ENCODE measurements at places on chromosomes 7 and 10.

DNA sequence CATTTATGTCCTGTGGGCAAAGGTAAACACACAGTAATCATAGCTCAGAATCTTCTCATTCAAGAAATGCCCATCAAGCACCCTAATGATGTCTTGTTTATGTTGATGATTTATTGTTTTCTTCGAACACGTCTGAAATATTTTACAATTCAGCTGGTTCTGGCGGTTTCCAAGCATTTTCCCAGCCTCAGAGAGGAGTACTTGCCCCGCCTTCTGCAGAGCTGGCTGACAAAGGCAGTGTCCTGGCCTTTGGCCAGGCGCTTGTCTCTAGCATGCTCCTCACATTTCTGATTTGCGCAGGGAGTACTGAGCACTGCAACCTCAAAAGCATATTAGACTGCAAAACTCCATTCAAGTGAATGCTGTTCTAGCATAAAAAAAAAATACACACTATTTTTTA is 314.2 kb upstream of the GNAI1 start:
- no peak for DNase-seq

DNA sequence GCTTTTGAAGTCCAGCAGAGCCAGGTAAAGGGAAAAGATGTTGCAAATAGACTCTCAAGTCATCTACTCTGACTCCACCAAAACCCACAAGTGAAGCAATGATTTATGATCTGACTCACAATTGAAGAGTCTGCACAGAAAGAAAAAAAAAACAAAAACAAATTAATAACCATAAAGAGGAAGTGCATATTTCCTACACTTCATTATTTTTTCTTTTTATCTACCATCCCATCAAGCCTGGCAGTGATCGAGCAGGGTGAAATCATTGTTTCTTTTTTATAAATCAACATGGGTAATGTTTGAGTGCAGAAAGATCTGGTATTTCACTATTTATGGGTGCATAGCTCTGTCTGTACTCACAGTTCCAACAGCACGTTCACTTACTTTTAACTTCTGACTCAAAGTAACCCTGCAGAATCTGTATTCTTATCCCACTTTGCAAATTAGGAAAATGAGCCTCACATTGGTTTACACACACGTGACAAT is 829.0 kb downstream of the TNS3 start:
- DNase-seq = no peak

- no peak for DNase-seq
Observed at GRCh38 chr7:80428161-80429054, 83.5 kb downstream of the GNAT3 start.

GRCh38 chr7:145106001-145106400 is 270.1 kb upstream of the TPK1 start:
- DNase-seq = no peak

GRCh38 chr7:24419077-24419476 is 135.1 kb downstream of the NPY start:
- no peak for DNase-seq

DNA sequence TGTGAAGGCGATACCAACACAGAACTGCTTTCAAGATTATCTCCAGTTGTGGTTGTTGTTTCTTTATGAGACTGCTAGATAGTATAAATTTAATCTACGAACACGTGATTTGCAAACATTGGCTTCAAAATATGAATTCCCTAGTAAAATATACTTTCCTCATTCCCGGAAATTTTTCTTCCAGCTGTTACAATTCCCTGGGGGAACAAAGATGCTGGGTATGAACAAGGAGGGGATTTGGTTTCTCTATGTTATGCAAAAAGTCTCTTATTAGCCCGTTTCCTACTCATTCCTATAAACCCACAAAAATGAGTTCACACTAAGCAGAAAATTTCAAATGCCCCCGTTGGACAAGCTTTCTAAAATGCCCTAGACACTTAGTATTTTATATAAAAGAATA is 928.3 kb downstream of the CNTNAP2 start:
- no peak for DNase-seq
